ENCODE measurements at places on chromosomes 5 and 9.

GRCh38 chr5:53355316-53355715 is 125.1 kb upstream of the FST start:
- DNase-seq, result no peak

DNA sequence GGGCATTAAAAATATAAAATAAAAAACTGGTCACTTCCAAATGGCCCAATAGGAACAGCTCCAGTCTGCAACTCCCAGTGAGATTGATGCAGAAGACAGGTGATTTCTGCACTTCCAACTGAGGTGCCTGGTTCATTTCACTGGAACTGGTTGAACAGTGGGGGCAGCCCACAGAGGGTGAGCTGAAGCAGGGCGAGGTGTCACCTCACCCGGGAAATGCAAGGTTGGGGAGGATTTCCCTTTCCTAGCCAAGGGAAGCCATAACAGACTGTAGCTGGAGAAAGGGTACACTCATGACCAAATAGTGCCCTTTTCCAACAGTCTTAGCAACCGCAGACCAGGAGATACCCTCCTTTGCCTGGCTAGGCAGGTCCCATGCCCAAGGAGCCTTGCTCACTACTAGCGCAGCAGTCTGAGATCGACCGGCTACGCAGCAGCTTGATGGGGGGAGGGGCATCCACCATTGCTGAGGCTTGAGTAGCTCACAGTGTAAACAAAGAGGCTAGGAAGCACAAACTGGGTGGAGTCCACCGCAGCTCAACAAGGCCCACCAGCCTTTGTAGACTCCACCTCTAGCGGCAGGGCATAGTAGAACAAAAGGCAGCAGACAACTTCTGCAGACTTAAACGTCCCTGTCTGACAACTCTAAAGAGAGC is 12.7 kb downstream of the RLN1 start:
- DNase-seq, result no peak

- no peak for DNase-seq
These were observed 2.1 kb upstream of the ALDH7A1 start for GRCh38 chr5:126597156-126597555.

DNA sequence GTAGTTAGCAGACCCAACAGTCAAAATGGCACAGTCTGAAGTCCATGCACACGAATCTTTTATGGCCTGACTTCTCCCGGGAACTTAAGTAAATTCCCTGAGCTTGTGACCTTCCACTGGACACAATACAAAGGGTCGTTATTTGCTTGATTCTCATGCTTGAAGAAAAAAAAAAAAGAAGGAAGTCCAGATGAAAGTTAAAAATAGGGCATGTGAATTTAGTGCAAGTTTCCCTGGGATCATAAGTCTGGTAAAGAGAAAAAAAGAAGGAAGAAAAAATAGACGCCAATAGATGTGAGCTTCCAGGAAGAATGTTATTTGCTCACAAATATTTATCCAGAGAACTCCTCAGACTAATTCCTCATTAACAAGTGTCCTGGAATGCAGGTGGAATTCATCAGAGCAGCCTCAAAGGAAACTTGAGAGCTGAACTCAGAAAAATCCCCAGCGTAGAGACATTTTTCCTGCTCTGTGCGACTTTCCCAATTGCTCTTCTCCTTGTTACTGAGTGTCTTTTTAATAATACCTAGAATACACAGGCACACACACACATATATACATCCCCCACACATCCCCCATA is 616.3 kb downstream of the EBF1 start:
- DNase-seq, result no peak

DNA sequence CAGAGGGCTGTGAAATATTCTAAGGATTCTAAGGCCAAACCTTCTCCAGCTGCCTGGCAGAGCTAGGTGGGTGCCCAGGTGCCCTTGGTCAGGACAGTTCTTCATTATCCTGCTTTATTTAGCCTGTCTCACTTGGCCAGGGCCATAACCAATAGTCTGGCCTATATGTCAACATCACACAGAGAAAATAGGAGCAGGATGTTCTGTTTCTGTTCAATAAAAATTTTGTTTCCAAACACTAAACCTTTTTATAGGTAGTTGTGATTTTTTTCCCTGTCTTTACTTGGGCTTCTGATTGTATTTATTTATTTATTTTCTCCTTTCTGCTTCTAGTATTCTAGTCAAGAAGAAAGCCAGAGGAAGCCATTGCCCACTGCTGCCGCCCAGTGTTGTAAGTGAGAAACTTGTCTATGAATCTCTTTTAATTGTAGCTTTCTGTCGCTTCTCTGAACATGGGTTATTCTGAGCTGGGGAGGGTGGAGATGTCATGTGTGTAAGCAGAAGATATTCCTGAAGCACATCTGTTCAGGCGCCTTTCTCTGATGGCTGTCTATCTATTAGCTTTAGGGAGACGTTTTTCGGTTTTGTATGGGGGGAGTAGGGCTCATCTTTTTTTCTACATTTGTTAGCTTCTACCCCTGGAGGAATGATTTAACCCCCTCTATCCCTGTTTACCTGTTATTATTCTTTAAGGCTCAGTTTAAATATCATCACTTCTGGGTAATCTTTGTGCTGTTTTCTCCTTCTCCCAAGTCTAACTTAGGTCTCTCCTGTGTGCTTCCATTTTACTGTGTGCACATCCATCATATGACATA is 97.1 kb downstream of the UNC13B start:
- DNase-seq, result peak; percentile 28

DNA sequence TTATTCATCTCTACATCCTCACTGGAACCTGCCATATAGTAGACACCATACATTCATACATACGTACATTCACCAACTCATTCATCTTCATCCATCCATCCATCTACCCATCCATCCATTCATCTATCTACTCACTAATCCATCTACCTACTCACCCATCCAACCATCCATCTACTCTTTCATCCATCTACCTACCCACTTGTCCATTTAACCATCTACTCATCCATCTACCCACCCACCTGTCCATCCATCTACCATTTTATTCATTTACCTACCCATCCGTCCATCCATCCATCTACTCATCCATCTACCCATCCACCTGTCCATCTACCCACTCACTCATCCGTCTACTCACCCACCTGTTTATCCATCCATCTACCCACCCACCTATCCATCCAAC is 31.9 kb upstream of the LCP2 start:
- no peak for DNase-seq

DNA sequence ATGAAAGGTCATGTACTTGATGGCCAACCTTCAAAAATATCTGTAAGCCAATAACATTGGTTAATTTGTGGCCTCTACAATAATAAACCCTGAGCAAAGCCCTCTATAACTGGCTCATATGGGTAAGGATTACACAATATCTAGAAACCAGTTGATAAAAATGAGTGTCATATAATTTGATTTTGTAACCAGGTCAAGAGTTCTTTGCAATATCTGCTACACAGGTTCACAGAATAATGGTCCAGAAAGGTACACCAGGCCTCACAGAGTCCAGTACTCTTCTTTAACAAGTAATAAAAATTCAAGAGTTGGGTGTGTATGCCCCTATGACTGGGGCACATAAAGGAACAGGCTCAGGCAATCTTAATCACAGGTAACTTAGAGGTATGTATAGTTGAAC is 95.3 kb downstream of the AUH start:
- DNase-seq, result no peak

- no peak for DNase-seq
These were observed 321.5 kb downstream of the BRINP1 start for GRCh38 chr9:119047513-119048307.

DNA sequence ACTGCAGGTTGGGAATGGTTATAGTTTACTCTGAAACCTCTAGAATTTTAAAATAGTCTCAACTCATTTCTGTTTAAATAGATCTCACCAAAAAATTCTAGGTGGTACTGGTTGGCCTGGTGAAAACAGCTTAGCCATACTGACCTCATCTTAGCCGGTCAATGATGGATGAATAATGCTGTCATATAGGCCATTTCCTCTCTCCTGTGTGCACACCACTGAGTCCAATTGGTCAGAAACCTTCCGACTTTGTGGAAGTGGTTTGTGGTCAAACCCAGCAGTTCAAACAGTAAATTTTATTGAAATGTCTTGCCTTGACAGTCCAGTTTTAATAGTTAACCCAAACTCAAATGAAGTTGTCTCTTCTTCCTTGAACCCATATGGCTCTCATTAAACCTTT is 98.6 kb downstream of the GIN1 start:
- DNase-seq, result no peak

GRCh38 chr5:32489791-32490562 is 45.4 kb upstream of the ZFR start:
- peak; percentile 65 for DNase-seq

- no peak for DNase-seq
These were observed 68.9 kb downstream of the SLC1A3 start for GRCh38 chr5:36675282-36675681.

DNA sequence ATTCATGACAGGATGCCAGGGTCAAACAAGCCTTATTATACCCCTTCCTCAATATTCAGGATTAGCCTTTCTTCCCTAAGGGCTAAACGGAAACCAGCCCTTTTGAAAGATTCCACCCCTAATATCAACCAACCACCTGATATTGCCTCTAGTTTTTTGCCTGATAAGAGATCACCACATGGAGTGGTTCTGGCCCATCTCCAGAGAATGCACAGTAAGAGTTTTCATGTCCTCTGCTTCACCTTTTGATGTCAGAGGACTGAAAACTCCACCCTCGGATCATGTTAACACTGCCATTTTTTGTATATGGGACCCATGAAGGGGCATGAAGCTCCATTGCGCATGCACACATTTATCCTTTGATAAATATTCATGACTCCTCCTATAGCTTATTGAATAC is 5.8 kb upstream of the LNPEP start:
- no peak for DNase-seq

- DNase-seq, result no peak
These were observed 343.7 kb upstream of the KLF4 start for GRCh38 chr9:107833295-107833694.

Data from stimulated activated CD4-positive, alpha-beta T cell treated with anti-CD3 and anti-CD28 coated beads, Interleukin-12 subunit alpha, Interleukin-12 subunit beta, amount 100 ng/mL, for 4 hours (primary cell).